ENCODE measurements at places on chromosomes 3 and 15.

- no peak for DNase-seq
Observed at GRCh38 chr3:4615750-4616149, 122.6 kb downstream of the ITPR1 start.

- no peak for DNase-seq
Observed at GRCh38 chr15:35206060-35206675, 121.1 kb upstream of the NANOGP8 start.

DNA sequence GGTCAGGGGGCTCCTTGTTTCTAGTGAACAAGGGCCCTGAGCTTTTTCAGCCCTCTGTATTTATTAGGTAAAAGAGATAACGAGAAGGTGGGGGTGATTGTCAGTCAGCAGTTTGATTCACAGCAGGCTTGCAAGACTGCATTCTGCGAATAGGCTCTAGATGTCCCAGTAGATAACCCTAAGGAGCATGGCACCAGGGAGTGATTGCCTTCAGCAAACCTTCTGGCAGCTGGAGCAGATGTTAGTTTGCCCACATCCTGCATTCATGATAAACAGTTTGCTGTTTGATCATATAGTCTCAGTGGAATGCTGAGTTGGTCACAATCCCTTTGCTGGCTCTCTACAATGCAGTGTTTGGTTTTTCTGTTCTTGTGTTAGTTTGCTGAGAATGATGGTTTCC, 161.3 kb upstream of the GADL1 start:
- DNase-seq: no peak

DNA sequence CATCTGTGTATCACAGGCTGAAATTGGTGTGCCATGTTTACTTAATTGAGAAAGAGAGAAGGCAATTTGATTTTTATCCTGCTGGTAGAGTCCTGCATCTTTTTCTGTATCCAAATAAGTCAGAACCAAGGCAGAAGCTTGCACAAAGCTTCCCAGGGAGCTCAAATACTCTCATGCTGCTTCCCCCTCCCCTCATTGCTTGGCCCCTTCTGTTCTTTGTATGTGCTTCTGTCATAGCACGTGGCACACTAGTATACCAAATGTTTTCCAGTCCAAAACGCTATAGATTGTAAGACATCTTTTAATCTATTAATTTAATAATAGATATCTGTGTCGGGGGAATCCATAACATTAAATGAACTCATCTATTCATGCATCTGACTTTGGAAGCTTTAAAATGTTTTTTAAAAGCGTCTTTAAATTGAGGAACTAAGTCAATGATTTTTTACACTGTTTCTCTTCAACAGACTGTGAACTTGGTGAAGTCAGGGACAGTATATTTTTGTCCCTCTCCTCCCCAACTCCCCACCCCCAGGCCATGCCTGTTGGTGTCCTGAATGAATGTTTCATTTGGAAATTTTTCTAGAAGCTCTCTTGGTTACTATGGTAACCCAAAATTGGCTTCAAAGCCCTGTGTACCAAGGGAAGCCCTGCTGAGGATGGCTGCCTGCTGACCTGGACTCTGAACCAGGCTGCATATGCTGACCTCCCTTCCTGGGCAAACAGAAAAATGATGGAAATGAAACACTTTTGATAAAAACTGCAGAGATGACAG, 26.2 kb upstream of the SLC35G2 start:
- no peak for DNase-seq

GRCh38 chr3:160482796-160483195, 33.2 kb upstream of the TRIM59 start:
- DNase-seq: no peak

DNA sequence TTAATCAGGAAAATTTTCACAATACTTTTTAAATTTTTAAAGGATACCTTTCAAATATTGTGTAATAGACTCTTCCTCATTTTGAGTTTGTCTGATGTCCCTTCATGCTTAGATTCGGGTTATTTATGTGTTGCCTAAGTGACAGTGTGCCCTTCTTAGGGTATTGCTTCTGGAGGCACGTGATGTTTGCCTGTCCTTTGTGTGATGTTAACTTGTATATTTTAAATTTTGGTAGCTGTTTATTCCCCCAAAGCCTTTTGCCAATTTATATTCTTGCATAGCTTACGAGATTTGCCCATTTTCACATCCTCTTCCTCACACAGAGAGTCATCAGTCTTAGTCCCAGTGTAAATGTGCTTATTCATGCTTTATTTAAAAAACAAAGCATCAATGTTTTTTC, 433.1 kb downstream of the EPHB1 start:
- no peak for DNase-seq

DNA sequence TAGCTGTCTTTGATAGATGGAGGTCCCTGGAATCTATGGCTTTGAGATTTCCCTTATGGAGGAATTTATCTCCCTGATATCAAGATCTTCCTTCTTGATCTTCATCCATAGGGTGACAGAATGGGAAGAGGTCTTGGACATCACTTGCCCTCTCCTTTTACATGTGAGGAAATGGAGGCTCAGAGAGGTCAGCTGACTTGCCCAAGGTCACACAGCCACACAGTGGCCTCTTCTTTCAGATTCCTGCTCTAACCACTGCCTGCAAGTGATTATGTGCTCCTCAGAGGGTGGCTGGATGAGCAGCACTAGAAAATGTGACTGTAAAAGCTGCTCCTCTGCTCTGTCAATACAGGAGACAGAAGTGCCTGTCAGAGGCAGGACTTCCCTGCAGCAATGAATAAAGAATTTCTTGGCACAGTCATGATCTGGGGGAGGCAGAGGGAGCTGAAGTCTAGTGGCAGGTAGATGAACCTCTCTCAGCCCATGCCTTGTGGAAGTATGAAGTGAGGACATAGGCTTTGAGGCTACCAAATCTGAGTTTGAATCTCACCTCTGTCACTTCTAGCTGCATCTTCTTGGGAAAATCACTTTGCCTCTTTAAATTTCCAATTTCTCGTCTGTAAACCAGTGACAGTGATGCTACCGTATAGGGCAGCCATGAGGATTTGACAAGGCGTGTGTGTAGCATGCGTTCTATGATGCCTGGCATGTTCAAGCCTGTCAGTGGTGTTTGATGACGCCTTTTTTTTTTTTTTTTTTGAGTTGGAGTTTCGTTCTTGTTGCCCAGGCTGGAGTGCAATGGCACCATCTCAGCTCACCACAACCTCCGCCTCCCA, 12.0 kb downstream of the SSUH2 start:
- DNase-seq: no peak

Data from substantia nigra (tissue), 51 donors.